ENCODE measurements at places on chromosomes 16 and 17. TPM values are rescaled to one million over a fixed set of nuclear protein-coding genes. Genes with fewer than 3 reads are reported as not detected.

GRCh38 chr17:77373299-77374169 lies 232.8 kb downstream of the SEC14L1 start:
- no peak for DNase-seq

DNA sequence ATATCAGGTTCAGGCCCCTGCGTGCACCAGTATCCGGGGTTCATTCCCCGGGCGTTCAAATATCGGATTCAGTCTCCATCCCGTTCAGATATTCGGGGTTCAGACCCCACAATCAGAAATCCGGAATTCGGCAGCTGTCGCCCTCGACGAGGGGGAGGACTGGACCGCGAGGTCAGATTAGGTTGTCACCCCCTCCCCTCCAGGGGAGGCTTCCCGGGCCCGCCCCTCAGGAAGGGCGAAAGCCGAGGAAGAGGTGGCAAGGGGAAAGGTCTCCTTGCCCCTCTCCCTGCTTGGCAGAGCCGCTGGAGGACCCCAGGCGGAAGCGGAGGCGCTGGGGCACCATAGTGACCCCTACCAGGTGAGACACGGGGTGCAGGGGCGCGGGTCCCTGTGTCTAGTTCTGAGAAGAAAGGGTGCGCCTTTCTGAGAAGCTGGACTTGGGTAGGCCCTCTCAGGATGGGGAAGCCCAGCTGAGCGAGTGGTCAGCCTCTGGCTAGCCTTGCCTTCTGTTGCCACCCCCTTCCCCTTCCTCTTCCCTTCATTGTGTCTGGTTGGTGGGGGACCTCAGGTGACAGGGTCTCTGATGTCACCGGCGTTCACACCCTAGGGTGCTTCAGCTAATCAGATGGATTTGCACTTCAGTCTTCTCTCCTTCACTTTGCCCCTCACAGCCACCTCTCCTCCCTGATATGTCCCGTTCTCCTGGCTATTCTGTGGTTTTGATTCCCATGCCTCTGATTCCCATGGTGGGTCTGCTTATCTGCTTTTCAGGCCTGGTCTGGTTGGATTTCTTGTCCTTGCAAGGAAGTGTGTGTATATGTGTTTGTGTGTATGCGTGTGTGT lies 844 bp downstream of the TAOK2 start:
- no peak for DNase-seq

GRCh38 chr17:78381601-78382232 lies 3.3 kb downstream of the PGS1 start:
- DNase-seq, result no peak

DNA sequence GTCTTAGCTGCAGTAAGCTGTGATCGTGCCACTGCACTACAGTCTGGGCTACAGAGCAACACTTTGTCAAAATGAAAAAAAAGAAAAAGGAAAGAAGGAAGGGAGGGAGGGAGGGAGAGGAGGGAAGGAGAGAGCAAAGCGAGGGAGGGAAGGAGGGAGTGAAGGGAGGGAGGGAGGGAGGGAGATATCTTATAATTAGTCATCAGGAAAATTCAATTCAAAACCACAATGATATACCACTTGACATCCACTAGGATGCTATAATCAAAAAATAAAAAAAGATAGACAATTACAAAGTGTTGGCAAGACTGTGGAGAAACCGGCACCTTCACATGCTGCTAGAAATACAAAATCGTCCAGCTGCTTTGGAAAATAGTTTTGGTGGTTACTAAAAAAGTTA lies 93.8 kb downstream of the CDC27 start:
- DNase-seq, result no peak

Gene TBC1D16
- 35.5 TPM for total RNA-seq

Gene AATK
- 0.94 TPM for total RNA-seq

DNA sequence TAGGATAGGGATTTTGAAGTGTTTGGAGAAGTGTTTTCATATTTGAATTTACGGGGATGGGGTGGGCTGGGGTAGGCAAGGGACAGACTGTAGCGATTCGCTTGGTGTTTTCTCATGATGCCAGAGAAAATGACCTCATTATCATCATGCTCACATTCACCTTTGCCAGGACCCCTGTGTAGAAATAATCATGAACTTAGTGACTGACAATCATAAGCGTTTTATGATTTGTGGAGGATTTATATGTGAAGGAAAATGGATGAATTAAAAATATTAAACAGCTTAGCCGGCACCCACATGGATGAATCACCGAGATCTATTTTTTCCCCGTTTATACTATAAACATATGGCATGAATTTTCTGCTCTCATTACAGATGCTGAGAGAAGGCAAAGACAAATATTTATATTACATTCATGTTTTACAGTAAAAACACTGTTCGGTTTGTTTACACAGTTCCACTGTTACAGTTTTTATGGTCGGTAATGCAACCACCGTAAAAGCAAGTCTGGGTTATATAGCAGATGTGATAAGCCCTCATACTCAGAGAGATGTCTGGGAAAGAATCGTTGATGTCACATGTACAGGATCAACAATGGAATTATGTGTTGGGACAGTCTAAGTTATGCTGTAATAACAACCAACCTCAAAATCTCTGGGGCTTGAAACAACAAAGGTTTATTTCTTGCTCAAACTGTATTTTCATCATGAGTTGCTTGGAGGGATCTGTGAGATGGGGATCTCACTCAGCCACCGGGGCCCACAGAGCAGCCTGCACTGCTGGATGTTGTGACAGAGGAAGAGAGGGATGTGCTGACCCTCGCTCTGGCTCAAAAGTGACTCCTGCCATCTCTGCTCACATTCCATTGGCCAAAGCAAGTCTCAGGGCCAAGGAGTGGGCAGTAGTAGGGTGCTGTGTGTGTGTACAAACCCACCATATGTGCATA lies 85.1 kb downstream of the WWOX start:
- DNase-seq, result no peak

Gene C17orf67
- total RNA-seq, result 2.1 TPM

Gene NKD1
- total RNA-seq, result 0.75 TPM

- DNase-seq, result no peak
Observed at GRCh38 chr17:62749926-62750325, 58.2 kb downstream of the MARCHF10 start.

Gene SP6
- 0.05 TPM for total RNA-seq

Gene RGS9
- 0.96 TPM for total RNA-seq

Gene WNK4
- total RNA-seq, result not detected

Gene TOM1L2
- total RNA-seq, result 100 TPM

Gene NLGN2
- 7.2 TPM for total RNA-seq

Gene IRX3
- 67.1 TPM for total RNA-seq

DNA sequence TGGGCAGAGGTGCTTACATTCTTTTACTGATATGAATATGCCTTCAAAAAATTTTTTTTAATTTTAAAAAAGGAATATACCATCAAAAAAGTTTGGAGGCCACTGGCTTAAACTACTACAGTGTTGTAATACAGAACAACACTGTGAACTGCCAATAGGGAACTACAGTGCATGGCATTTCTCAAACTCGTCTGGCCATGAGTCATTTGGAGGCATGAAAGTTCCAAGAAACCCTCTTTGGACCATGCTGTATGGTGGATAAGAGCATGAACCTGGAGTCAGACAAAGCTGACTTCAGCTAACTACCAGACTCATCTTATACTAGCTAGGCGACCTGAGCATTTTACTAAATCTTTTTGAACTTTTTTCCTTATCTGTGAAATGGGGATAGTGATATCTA lies 9.2 kb upstream of the NF1 start:
- peak; percentile 20 for DNase-seq

- peak; percentile 7 for DNase-seq
Observed at GRCh38 chr17:65163990-65164495, 26.9 kb downstream of the RGS9 start.

GRCh38 chr16:66271074-66272060 lies 95.1 kb upstream of the CDH5 start:
- DNase-seq, result no peak

DNA sequence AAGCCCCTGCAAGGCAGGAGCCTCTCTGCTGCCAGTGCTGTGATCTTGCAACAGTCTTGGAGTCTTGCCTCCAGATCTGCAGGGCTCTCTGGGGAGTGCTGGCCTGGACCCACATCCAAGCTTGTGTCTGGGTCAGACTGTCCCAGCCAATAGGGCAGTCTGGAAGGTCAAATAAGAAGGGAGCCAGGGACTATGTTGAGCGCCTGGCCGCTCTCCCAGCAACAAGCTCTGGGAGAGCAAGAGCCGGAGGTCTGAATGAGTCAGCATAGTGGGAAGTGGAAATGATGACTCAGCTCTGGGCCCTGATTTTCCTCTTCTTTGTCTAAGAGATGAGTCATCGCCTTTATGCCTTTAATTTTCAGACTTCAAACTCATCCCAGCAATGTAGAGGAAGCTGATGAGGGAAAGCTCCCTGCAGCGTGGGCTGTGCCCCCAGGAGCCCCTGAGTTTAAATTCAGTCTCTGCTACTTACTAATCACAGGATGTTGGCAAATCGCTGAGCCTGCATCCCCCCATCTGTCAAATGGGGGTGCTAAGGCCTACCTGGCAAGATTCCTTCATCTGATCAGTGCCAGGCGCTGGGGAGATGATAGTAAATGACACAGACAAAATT lies 43.6 kb upstream of the HAPSTR1 start:
- peak; percentile 98 for DNase-seq
